ENCODE measurements at places on chromosomes 7 and 10.

- no peak for DNase-seq
Measured at GRCh38 chr10:114911052-114911711, 26.8 kb upstream of the TRUB1 start.

- DNase-seq, result no peak
Measured at GRCh38 chr7:78020136-78020873, 221.7 kb downstream of the PHTF2 start.

DNA sequence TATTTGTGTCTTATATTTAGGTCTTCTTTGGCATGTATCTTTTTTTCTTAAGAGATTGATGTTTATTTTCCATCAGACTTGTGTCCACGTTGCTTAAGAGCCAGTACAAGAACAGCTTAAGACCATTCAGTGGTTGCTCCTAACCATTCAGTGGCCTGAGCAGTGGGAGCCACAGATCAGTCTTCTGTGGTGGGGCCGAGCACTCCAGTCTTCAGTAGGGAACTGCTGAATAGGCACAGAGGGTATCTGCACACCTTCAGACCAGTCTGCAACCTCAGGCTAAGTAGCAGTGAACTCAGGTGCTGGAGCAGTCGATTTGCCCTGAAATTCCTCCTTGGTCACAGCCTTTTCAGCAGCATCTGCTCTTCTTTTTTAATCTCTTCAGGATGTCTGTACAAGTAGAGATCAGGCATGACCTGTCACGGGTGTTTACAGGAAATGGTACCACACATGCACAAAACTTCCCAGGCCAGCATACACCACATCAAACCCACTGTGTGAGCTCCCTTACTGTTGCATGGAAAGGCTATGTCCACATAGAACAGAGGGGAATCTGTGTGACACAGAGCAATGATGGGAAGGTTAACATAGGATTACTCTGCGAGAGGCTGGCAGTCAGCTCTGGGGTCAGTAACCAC lies 51.5 kb downstream of the FAM107B start:
- no peak for DNase-seq

GRCh38 chr7:17532861-17533404 lies 234.5 kb downstream of the AHR start:
- no peak for DNase-seq

DNA sequence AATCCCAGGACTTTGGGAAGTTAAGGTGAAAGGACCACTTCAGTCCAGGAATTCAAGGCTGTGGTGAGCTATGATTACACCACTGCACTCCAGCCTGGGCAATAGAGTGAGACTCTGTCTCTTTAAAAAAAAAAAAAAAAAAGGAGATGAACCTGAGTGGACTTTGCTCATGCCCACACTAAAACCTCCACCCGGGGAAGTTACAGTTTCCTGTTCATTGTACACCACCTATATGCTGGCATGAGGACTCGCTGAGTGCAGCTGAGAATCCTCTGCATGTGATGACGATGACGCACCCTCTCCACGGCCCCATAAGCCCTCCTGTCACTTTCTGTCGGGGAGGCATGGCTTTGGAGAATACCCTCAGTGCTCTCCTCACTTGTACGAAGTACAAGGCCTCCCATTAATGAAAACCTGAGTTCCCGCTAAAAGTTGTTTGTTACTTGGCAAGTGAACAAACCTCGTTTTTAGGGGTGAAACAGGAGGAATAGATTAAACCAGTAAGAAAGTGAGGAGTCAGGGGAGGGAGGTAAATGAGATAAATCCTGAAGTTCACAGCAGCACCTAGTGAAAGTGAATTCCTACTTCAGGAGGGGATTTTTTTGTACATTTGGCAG lies 15.9 kb downstream of the TMEM176B start:
- DNase-seq, result no peak
